NCI-H1092 (cell line): ENCODE measurements at places on chromosomes 13 and 19.

DNA sequence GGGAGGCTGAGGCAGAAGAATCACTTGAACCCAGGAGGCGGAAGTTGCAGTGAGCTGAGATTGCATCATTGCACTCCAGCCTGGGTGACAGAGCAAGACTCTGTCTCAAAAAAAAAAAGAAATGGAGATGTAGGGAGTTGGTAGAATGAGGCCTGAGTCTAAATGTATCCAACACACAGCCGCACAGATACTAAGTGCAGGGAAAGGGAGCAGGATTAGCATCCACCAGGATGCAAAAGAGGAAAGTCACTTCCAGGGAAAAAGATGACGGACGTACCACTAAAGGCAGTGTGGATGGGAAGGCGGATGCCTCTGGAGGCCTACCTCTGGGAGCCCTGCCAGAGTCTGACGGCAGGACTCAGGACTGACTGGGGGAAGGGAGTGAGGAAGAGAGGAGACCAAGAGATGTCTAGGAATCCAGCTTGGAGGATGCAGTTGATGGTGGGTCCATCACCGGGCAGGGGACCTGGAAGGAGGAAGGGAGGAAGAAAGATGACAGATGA, 6.8 kb downstream of the FAM98C start:
- DNase-seq = no peak

- DNase-seq = no peak
Observed at GRCh38 chr19:15307169-15307568, 25.2 kb downstream of the BRD4 start.

DNA sequence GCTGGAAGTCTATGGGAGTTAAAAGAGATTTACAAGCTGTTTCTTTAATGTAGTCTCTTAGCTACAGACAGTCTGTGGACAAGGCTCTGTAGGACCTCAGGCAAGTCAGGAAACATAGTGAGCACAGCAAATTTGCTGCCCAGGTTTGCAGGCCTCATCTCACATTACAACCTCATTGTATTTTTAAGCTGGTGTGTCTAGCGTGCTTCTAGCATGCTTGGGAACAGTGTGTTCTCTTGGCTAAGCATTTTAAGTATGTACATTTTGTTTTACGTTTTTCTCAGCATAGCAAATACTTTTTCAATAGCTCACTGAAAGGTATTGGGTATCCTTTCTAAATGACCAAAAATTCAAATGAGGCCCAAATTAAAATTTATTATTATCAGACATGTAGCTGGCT, 113.2 kb downstream of the STARD13 start:
- no peak for DNase-seq

GRCh38 chr19:12885749-12886650, 1.0 kb downstream of the KLF1 start:
- DNase-seq = no peak

GRCh38 chr13:96080676-96081075, 9.2 kb upstream of the HS6ST3 start:
- no peak for DNase-seq

DNA sequence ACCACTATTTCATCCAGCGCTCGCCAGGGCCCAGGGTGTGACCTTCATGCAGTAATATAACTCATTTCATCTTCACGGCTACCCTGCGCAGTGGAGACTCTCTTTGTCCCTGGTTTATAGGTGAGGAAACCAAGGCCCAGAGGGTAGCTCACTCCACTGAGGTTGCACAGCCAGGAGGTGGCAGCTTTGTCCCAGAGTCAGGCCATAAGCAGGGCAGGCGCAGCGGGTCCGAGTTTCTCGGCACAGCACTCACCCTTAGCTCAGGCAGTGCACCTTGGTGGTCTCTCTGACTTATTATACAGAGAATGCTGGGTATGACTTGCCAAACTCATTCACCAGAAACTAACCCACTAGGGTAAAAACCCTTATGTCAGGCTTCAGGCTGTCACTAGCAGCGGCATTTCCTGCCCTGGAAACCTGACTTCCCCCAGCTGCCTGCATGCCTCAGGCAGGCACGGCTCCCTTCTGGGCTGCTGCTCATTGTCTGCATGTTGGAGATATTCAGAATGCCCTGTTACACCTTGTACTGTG, 24.5 kb downstream of the PPP5C start:
- DNase-seq = no peak

DNA sequence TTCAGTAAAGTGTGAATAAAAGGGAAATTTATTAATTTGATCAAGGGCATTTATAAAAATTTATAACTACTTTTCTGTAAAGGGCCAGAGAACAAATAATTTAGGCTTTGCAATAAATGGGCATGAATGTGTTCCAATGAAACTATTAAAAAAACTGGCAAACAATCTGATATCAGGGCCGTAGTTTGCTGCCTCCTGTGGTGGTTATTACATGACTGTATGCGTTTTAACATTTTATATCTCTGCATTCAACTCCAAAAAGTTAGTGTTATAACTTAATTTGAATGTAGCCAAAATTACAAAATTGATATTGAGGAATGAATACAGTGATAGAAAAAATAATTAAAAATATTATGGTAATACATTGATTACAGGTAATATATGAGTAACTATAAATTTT, 80.5 kb upstream of the POSTN start:
- no peak for DNase-seq

- no peak for DNase-seq
Observed at GRCh38 chr13:109803825-109804224, 17.4 kb upstream of the IRS2 start.

GRCh38 chr19:3270902-3271301, 46.4 kb downstream of the CELF5 start:
- DNase-seq = peak; percentile 65

- DNase-seq = no peak
Observed at GRCh38 chr13:51628059-51628852, 44.0 kb downstream of the WDFY2 start.

DNA sequence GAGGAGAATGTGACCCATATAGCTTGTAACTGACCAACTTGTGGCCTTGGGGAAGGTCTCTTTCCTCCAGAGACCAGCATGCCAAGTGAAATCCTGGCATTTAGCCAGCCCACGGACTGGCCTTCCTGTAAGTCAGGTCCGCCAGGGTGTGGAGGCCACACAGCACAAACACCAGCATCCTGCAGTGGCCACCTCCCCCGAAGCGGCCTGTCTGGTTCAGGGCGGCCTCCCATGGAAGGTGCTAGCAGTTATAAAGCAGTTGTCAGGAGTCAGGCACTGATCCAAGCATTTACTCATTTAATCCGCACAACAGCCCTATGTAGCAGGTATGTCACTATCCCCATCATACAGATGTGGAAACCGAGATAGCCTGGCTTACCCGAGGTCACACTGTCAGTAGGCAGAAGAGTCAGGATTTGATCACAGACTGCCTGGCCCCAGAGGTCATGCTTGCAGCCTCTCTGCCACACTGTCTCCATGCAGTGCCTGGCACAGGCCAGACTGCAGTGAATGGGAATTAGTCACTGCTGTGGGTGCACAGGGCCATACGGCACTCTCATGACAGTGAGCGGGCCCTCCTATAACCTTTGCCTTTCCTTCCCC, 36.7 kb downstream of the CAPN12 start:
- no peak for DNase-seq

DNA sequence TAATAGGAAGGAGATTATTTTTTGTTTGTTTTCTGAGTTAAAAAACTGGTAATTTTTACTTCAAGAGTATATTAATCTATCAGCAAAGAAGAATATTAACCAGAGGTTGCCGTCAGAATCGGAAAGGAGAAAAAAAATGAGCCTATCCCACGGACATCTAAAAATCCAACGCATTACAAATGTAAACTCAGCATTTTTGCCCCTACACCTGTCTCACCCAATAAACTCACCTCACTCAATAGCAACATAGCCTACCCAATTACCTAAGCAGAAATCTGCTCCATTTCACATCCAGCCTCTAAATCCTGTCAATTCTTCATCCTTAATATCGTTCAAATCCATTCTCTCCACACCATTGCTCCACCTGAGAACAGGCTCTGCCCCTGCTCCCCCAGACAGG, 10.4 kb upstream of the DIAPH3 start:
- no peak for DNase-seq

DNA sequence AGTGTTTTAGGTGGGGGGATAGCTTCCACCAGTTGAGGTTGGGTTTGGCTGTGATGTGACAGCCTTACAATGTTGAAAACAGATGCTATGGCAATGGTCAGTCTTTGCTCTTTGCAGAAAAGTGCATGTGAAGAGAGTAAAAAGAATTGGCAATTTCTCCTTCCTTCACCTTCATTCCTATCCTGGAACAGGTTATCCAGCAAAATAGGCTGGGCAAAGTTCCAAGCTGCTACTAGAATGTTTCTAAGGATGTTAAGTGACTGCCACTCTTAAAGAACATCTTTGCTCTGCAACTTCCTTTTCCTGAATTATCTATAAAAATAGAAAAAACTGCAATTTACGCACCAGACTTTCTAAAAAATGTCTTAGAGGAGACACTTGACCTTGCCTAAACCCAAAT, 50.1 kb upstream of the MYCBP2 start:
- no peak for DNase-seq

DNA sequence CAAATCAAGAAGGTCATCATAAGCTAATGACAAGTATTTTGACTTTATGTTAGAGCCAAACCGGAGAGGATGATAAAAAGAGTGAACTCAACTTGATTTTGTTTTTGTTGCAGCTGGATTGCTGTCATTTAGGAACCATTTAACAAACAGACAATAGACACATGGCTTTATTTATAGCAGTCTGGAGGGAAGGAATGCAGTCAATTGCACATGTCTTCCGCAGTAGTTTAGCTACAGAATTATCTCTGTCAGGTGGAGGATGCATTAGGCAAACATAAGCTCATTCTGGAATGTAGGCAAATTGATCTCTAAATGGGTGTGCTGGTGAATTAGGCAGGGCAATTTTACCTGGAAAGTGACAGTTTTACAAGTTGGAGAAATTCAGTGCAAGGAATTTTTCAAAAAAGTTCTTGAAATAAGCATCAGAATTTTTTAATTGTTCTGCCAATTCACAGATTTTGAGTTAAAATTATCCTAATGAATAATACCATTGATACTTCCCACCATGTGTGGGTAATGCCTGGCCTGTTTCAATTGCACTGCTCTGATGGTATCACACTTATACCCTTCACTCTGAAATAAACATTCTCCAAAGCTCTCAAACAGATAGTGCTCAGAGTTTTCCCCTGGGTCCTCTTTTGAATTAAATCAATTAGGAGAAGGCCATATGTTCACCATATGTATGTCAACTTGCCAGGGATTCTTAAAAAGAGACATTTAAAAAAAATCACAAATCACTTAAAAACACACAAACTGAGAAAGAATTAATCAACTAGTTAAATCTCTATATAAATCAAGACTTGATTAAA, 318.3 kb downstream of the NDFIP2 start:
- DNase-seq = no peak

DNA sequence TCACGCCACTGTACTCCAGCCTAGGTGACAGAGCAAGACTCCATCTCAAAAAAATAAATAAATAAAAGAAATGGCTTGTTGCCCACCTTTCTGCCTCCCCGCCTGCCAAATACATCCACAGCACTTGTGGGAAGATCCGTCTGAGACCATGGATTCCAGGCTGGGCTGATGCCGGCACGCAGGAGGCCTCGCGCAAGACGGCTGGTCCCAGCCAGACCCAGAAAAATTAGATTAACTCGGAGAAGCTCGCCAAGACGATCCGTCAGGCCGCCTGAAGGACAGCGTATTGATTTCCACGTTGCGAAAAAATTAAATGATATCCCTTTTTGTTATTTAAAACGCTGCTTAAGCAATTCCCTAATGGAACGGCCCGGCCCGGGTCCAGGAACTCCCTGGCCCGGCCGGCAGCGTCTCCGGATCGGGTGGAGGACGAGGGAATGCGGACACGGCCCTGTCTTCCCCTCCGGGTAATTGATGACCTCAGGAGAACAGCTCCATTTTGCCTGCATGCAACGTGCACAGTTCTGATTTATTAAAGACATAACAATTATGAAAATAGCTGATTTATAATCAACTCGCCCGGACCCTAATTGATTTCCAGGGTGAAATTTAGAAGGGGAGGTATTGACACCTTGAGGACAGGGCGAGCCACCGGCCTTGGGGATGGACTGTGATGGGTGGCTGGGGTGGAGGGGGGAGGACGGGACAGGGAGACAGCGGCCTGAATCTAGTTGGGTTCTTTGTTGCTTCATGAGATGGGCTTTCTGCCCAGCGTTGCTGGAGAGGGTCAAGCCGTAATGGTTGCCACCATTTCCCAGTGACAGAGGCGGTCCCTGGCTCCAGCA, 52.1 kb downstream of the ZNRF4 start:
- DNase-seq = no peak
